ENCODE measurements at places on chromosomes 7 and 10.

DNA sequence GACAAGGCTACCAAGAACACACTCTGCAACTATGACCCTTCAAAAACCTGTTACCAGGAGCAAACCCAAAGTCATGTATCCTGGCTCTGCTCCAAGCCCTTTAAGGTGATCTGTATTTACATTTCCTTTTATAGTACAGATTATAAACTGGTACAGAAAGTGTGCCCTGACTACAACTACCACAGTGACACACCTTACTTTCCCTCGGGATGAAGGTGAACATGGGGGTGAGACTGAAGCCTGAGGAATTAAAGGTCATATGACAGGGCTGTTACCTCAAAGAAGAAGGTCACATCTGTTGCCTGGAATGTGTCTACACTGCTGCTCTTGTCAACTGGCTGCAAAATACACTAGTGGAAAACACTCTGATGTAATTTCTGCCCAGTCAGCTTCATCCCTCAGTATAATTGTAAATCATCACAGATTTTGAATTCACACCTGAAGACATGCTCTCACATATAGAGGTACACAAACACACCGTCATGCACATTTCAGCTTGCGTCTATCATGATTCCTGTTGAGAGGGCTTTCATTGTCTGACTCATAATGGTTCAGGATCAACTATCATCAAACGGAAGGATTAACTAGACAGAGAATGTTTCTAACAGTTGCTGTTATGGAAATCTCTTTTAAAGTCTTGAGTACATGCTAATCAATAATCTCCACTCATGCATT lies 318.3 kb downstream of the NXPH1 start:
- DNase-seq: no peak

- DNase-seq: no peak
Measured at GRCh38 chr7:158052381-158053060, 535.1 kb downstream of the PTPRN2 start.

DNA sequence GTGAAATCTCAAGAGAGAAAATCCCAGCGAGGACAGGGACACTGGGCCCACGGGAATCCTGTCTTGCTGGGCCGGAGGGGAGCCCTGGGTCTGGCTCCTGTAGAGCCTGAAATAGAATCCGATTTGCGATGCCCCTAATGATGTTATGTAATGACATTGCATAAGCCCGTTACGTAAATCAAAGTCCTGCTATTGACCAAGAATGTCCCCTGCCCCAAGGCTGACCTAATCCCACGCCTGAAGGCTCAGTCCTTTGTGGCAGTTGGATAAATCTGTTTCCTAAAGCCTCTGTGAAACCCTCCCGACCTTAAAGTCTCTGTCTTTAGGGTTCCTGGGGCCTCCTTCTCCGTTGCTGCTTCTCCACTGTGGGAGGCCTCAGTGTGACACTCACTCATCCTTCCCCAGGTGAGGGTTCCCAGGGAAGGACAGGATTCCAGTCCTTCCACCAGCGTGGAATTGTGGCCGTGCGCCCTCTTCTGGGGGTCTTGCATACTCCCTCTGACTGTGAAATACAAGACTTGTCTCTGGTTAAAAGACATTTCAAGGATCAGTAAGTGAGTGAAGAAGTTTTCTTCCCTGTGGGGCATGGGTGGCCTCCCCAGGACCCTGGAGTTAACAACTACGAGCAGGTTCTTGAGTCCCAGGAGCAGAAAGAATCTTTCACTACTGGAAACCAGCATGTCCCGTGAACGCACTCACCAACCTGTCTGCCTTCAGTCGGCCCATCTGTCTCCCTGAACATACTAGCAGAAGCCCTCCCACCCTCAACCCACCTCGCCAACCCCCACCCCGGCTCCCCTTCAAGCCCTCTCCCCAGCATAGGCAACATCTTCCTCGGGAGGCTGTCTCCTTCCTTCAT lies 19.8 kb downstream of the ZNF467 start:
- peak; percentile 76 for DNase-seq

- no peak for DNase-seq
Measured at GRCh38 chr10:102783568-102783967, 39.8 kb downstream of the WBP1L start.

DNA sequence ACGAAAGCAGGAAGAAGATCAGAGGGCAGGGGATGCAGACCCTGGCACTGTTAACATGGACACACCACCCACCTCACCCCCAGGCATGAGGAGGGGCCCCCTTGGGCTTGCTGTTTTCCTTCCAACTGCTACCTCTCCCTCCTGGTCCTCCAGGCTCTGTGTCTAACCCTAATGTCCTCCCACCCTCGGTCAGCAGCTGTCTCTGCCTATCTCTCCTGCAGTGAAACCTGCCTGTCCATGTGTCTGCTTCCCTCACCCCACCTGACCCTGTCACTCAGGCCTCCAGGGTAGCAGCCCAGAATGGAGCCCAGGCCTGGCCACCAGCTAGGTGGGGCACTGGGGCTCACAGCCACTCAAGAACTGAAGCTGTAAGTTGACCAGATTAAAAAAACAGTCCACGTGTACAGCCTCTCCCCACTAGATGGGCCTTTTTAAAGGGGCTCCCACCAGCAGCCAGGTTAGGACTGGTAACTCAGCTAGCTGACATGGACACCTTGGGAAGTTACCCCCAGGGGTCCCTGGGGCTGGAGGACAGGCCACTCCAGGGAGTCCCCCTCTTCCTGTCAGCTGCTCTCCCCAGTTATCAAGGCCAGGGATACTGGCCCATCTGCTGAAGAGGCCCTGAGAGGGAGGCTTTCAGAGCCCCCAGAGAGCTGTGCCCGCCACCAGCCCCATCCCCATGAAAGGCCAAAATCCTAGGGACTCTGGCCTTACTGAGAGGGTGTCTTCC lies 1.5 kb downstream of the SMARCD3 start:
- DNase-seq: no peak

DNA sequence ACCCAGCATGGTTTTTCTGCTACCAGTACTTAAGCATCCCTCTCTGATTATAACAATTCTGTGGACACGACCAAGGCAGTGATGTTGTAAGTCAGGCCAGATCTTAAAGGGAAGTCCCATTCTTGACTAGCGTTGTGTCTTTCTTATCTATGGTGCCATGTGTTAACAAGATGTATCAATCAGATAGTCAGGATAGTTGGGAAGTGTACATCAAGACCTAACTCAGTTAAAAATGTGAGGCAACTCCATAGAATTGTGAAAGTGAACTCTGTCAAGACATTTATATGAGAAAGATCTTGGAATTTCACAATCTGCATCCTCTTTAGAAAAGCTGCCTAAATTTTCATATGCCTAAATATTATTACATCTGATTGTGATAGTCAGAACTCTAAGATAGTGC lies 341.7 kb upstream of the SEMA3D start:
- DNase-seq: no peak

GRCh38 chr7:138978541-138979184 lies 2.5 kb downstream of the KIAA1549 start:
- no peak for DNase-seq

DNA sequence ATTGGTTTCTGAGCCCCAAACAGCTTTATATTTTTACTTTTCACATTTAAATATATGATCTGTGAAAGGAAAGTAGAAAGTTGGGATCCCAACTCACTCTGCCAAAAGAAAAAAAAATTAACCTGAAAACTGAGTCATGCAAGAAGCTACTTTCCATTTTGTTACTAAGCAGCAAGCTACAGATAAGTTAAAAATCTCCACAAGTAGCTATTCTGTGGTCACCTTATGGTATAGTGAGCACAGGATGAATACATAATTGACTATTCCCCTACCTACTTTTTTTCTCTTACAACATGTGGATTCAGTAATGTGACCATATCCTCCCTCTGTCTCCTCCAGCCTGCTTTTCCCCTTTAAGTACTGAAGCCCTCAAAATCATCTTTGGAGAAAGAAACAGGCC lies 30.3 kb upstream of the CREB3L2 start:
- no peak for DNase-seq

- DNase-seq: no peak
Measured at GRCh38 chr7:46671108-46671769, 750.2 kb upstream of the IGFBP3 start.

GRCh38 chr7:45259966-45260646 lies 102.5 kb downstream of the RAMP3 start:
- DNase-seq: peak; percentile 75

- DNase-seq: no peak
Measured at GRCh38 chr7:7369134-7369533, 166.5 kb downstream of the COL28A1 start.

GRCh38 chr10:102433619-102434046 lies 1.3 kb upstream of the CUEDC2 start:
- DNase-seq: no peak

DNA sequence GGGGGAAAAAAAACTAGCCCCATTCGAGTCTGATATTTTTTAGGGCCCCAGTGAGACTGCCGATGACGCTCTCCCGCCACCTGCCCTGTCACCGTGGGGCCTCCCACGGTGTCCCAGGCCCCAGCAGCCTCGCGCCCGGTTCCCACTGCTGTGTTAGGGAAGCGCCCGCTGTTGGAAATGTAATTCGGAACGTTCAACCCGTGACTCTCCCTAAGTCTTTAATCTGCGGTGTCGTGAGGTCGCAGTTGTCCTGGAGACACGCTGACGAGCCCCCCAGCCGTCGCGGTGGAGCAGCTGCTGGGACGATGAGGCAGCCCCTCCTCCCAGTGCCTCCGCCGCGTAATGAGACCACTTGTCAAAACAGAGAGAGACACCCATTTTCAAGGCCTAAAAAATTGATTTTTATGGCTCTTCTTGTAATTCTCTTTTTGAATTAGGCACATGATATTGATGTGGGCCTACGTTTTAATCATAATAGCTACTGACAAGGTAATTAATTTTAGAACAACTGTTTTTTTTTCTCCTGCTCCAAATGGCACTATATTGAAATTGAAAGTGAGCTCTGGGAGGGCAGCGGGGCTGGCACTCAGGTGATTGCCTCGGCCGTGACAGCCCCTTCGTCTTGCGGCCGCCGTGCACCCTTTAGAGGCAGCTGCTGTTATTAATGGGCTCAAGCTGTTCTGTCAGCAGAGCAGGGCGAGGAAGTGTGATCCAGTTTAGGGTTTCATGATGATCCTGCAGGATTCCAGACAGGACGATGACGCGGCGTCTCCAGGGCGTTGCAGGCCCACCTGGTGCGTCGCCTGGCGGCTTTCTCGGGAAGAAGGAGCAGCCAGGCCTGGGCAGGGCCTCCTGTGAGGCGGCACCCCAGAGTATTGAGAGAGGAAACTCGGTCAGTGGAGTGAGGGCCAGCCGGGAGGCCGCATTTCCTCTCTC lies 63.3 kb downstream of the NKX6-2 start:
- no peak for DNase-seq

DNA sequence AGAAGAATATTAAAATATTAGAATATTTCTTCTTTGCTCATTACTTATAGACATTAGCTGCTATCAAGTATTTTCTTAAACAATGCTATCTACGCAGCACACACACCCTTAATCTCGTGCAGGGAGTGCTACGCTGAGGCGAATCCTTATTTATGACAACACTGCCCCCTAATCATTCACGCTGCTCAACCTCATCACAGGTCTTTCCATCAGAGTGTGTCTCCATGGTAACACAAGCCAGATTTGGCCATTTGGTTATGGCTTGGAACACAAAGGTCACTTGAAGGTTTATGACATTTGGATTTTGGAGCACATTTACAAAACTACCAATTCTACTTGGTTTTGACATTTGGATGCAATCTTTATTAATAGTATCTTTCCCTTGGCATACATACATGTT lies 45.4 kb upstream of the MYO3A start:
- no peak for DNase-seq

GRCh38 chr7:1539882-1540775 lies 9.6 kb downstream of the MAFK start:
- no peak for DNase-seq

GRCh38 chr10:7533657-7534479 lies 123.0 kb upstream of the SFMBT2 start:
- DNase-seq: no peak

DNA sequence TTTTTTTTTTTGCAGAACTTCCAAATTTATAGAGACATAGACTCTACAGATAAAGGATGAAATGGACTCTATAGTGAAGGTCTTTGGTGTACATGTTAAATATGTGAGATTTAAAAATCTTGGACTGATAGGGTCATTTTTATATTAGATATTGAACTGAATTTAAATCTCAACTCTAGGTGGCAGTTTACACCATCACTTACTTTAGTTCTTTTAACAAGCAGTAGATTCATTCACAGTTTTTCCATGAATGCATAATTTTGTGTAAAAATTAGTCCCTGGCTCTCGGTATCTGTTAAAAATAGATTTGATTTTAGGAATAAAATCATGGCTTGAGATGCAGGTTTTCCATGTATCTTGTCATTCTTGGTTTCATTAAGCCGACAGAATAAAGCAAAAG lies 31.1 kb upstream of the SNX13 start:
- DNase-seq: no peak

DNA sequence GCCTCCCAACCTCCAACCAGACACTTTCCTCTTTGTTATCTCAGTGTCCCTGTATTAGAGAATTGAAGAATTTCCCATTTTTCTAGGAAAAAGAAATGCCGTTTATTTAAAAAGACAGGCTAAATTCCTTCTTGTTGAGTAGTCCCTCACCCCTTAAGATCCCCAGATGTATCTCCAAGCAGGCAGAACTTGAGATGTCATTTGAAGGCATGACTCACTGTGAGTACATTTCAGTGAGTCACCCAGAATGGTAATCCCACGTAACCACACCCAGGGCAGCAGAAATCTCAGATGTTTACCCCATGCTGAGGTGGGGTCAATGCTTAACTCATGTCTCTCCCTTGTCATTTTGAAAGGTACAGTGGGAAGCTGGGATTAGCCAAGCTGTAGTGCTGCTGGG lies 4.4 kb downstream of the ZNF655 start:
- no peak for DNase-seq

GRCh38 chr7:116316838-116317628 lies 106.7 kb downstream of the TES start:
- no peak for DNase-seq
